ENCODE measurements at places on chromosomes 12 and 14. TPM values are rescaled to one million over a fixed set of nuclear protein-coding genes. Genes with fewer than 3 reads are reported as not detected.

GRCh38 chr12:88615490-88615889 is 35.2 kb upstream of the KITLG start:
- no peak for DNase-seq
- H3K27me3 ChIP-seq = no peaks in the 10 kb centered on the region
- no peak overlapping the region for H3K4me3 ChIP-seq

- no peaks in the 10 kb centered on the region for H3K27me3 ChIP-seq
- no peaks in the 10 kb centered on the region for H3K36me3 ChIP-seq
- H3K4me3 ChIP-seq = no peak overlapping the region
- no peak for DNase-seq
- no peaks in the 10 kb centered on the region for H3K4me1 ChIP-seq
Measured at GRCh38 chr12:80373666-80374065, 70.4 kb upstream of the PTPRQ start.

DNA sequence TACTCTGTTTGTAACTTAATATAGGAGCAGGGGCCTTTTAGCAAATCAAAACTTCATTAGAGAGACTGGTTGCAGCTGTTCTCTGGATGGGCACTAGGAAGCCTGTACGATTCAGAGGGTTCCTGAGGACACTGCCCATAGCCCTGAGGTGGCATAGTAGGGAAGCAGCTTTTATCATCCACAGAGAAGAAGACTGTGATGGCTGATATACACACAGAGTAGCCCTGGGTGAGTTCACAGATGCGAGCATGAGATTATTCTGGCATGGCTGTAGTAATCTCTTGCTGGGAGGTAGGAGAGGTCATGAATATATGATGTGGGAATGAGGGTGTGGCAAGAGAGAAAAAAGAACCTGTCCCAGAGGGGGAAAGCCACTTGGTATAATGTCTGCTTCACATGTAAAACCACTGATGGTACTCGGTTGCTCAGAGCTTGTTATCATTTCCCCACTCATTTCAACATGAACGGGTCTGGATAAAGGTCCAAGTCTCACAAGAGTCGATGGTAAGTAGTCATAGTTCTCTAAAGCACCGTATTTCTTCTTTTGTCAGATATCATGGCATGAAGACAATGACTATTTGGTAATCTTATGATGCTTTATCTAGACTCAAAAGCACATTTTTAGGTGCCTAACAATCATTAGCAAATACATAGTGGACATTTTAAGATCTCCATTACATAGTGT is 52.0 kb downstream of the PEBP1 start:
- H3K4me3 ChIP-seq = no peak overlapping the region
- no peaks in the 10 kb centered on the region for H3K4me1 ChIP-seq
- H3K36me3 ChIP-seq = peaks cover 33% of the 10 kb centered on the region
- no peaks in the 10 kb centered on the region for H3K27me3 ChIP-seq
- no peak for DNase-seq

DNA sequence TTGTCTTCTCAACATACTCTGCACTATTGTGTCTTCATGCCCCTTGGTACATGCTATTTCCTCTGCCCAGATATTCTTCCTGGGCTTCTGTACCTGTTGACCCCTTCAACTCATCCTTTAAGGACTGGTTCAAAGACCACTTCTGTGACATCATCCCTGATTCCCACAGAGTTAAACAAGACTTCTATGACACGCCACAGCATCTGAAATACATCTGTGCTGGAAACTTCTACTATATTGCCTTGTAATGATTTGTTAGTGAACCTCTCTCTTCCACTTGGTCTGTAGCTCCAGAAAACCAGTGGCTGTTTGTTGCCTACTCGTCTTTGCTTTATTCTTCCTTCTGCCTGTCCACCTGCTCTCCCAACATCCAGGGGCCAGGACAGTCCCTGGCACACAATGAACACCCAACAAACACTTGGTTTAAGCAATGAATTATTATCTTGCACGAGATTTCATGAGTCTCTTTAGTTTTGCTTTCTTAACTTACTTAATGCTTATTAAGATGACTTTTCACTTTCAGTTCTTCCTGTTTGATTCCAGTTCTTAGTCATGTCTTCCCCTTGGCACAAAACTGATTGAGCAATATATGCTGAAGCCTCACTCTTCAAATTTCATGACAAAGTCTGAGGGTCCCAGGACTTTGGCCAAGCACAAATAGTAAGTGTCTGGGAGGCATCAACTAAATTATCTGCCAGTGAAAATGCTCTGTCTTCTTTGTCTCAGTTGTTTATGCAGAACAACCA is 485.9 kb downstream of the APAF1 start:
- no peaks in the 10 kb centered on the region for H3K27me3 ChIP-seq
- no peaks in the 10 kb centered on the region for H3K36me3 ChIP-seq
- no peaks in the 10 kb centered on the region for H3K4me1 ChIP-seq
- no peak overlapping the region for H3K27ac ChIP-seq

- H3K27me3 ChIP-seq = no peaks in the 10 kb centered on the region
- DNase-seq = no peak
- H3K4me1 ChIP-seq = peaks cover 9% of the 10 kb centered on the region
- H3K36me3 ChIP-seq = no peaks in the 10 kb centered on the region
- no peak overlapping the region for H3K4me3 ChIP-seq
Measured at GRCh38 chr14:21912367-21912766, 238.7 kb upstream of the OR4E1 start.

DNA sequence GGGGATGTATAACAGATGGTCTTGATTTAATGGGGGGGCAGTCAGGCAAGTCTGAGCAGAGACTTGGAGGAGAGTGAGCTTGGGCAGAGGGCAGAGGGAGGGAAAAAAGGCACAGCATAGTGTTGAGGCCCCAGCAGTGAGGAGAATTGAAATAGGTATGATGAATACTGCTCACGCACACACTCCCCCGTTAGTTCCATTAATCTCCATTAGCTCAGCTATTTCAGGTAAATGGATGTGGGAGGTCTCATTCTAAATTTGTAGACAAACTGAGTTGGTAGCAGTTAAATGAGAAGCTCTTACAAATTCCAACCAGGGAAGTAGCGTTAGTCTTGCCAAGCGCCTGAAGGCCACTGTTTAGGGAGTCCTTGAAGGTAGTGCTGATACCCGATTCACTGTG is 66.7 kb upstream of the STON2 start:
- no peak for DNase-seq
- no peak overlapping the region for H3K27ac ChIP-seq
- no peaks in the 10 kb centered on the region for H3K36me3 ChIP-seq
- H3K27me3 ChIP-seq = no peaks in the 10 kb centered on the region
- H3K4me1 ChIP-seq = peaks cover 4% of the 10 kb centered on the region

- peaks cover 6% of the 10 kb centered on the region for H3K4me1 ChIP-seq
- H3K36me3 ChIP-seq = no peaks in the 10 kb centered on the region
- no peak overlapping the region for H3K27ac ChIP-seq
Measured at GRCh38 chr12:124764870-124765580, 98.6 kb downstream of the SCARB1 start.

DNA sequence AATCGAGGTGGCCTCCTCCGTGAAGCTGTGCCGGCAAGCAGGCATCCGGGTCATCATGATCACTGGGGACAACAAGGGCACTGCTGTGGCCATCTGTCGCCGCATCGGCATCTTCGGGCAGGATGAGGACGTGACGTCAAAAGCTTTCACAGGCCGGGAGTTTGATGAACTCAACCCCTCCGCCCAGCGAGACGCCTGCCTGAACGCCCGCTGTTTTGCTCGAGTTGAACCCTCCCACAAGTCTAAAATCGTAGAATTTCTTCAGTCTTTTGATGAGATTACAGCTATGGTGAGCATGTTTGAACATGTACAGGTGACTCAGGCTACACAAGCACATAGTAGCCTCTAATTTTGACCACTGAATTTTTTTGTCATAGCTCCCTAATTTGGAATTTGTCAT is 59.7 kb downstream of the ATP2A2 start:
- H3K27ac ChIP-seq = no peak overlapping the region
- no peak for DNase-seq
- H3K27me3 ChIP-seq = no peaks in the 10 kb centered on the region
- H3K36me3 ChIP-seq = peaks cover 99% of the 10 kb centered on the region

GRCh38 chr14:74988131-74988530 is 14.6 kb upstream of the EIF2B2 start:
- H3K27me3 ChIP-seq = no peaks in the 10 kb centered on the region
- H3K36me3 ChIP-seq = no peaks in the 10 kb centered on the region
- no peak for DNase-seq
- no peaks in the 10 kb centered on the region for H3K4me1 ChIP-seq
- no peak overlapping the region for H3K27ac ChIP-seq
- no peak overlapping the region for H3K4me3 ChIP-seq

- no peak for DNase-seq
- H3K36me3 ChIP-seq = no peaks in the 10 kb centered on the region
- no peaks in the 10 kb centered on the region for H3K27me3 ChIP-seq
Measured at GRCh38 chr12:86230516-86231146, 25.6 kb downstream of the MGAT4C start.

DNA sequence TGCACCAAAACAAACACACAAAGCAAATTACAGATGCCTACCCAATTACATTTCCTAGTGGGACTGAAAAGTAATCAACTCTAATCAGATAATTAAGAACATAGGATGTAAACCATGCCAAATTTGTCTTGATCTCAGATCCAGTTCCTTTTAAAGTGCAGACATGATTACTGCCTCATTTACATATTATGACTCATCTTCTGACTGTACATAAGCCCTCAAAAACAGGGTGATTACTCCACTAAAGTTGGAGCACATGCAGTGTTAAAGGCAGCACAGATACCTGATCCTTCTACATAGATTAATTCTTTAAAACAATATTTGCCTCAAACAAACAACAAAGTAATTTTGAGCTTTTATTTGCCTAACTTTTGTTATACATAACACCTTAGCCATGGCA is 337.2 kb downstream of the RPS29 start:
- no peaks in the 10 kb centered on the region for H3K4me1 ChIP-seq
- no peak for DNase-seq
- H3K4me3 ChIP-seq = no peak overlapping the region
- no peaks in the 10 kb centered on the region for H3K27me3 ChIP-seq
- H3K27ac ChIP-seq = no peak overlapping the region
- no peaks in the 10 kb centered on the region for H3K36me3 ChIP-seq

- no peak overlapping the region for H3K4me3 ChIP-seq
- no peak for DNase-seq
- H3K36me3 ChIP-seq = no peaks in the 10 kb centered on the region
- H3K4me1 ChIP-seq = no peaks in the 10 kb centered on the region
Measured at GRCh38 chr14:101588286-101588975, 27.1 kb downstream of the DIO3 start.

- no peak overlapping the region for H3K4me3 ChIP-seq
- no peaks in the 10 kb centered on the region for H3K36me3 ChIP-seq
- H3K27ac ChIP-seq = no peak overlapping the region
- H3K27me3 ChIP-seq = no peaks in the 10 kb centered on the region
- no peaks in the 10 kb centered on the region for H3K4me1 ChIP-seq
Measured at GRCh38 chr12:84976133-84976532, 59.9 kb downstream of the TSPAN19 start.

DNA sequence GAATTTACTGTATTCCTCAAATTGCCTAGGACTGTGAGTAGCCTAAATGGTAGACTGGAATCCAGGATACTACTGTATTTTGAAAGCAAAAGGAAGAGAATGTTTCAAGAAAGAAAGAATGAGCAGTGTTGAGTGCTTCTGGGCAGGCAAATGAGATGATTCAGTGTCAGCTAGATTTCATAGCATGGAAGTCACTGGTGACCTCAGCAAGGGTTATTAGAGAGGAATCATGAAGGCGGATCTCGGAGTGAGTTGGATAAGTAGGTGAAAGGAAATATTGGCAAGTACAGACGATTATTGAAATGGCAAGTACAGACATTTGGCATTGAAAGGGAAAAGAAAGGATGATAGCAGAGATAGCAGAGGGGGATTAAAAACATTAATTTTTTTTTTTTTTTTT is 27.1 kb downstream of the VRK1 start:
- DNase-seq = no peak
- no peaks in the 10 kb centered on the region for H3K4me1 ChIP-seq
- H3K27ac ChIP-seq = no peak overlapping the region
- H3K36me3 ChIP-seq = no peaks in the 10 kb centered on the region
- H3K4me3 ChIP-seq = no peak overlapping the region
- no peaks in the 10 kb centered on the region for H3K27me3 ChIP-seq

DNA sequence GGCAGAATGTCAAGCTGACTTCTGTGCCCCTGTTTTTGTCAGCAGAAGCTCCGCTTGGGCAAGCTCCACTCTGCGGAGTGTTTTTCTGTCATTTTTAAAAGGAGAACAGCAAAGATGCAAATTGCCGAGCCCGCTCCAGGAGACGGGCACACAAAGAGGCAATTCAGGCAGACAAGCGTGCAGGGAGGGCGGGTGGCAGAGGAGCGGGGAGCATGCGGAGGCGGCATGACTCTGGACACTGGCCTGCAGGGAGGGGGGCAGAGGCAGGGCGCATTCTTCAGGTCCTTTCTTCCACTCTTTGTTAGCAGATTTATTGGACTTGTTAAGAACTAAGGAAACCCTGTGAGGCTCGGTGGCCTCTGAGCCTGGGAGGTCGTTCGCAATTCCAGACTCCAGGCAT is 187.3 kb upstream of the RMST start:
- no peaks in the 10 kb centered on the region for H3K4me1 ChIP-seq
- H3K4me3 ChIP-seq = no peak overlapping the region
- H3K27me3 ChIP-seq = peaks cover 18% of the 10 kb centered on the region
- DNase-seq = no peak
- H3K36me3 ChIP-seq = no peaks in the 10 kb centered on the region
- H3K27ac ChIP-seq = no peak overlapping the region

DNA sequence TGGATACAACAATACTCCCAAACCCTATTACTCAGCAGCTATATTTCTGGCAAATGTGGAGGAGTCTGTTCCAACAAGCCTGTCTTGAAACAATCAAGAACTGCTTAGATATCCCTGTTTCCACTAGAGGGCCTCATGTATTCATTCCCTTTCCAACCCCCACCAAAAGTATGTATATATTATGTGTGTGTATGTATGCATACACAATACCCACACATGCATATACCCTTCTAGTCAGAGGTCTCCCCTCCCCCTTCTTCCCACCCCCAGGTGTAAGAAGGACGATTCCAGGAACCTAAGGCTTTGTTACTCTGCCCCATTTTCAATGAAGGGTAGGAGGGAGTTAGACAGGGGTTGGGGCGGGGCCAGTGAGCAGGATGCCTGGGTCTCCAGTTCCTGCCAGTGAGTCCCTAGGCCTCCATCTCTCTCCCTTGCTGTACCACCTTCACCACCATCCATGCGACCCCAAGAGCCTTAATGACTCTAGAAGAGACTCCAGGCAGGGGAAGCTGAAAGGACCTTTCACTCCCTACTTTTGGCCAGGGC is at the start of gene DGKA:
TSS of gene DGKA (plus strand) at position 392 of the 546 bp plus-strand sequence. CDS start 5,342 bp downstream, outside the sequence.
- peaks cover 65% of the 10 kb centered on the region for H3K4me1 ChIP-seq
- no peaks in the 10 kb centered on the region for H3K27me3 ChIP-seq
- peak within 1 kb of the TSS; percentile 93 for H3K27ac ChIP-seq
- peak; percentile 79 for DNase-seq

- H3K27ac ChIP-seq = no peak overlapping the region
- H3K36me3 ChIP-seq = peaks cover 3% of the 10 kb centered on the region
- no peak for DNase-seq
- H3K4me1 ChIP-seq = peaks cover 19% of the 10 kb centered on the region
Measured at GRCh38 chr14:69135133-69135532, 17.8 kb downstream of the DCAF5 start.

- H3K27ac ChIP-seq = no peak overlapping the region
- H3K36me3 ChIP-seq = no peaks in the 10 kb centered on the region
- H3K4me1 ChIP-seq = no peaks in the 10 kb centered on the region
Measured at GRCh38 chr12:65961190-65962035, 137.1 kb downstream of the HMGA2 start.

GRCh38 chr12:49482095-49483051 is 56.5 kb upstream of the KCNH3 start:
- no peaks in the 10 kb centered on the region for H3K27me3 ChIP-seq
- no peak overlapping the region for H3K4me3 ChIP-seq
- DNase-seq = no peak
- H3K27ac ChIP-seq = no peak overlapping the region

Gene AQP5
- total RNA-seq = not detected

Gene FAM186B
- total RNA-seq = 0.74 TPM

Gene MANSC4
- not detected for total RNA-seq

Gene FOXN4
- total RNA-seq = not detected

Gene TMPRSS12
- total RNA-seq = not detected

Gene SLC25A47
- not detected for total RNA-seq
